Subcutaneous preadipocyte (primary cell): ENCODE measurements at places on chromosomes 16 and 17. TPM values are rescaled to one million over a fixed set of nuclear protein-coding genes. Genes with fewer than 3 reads are reported as not detected.

Gene KAT8
- total RNA-seq, result 29.5 and 30.5 TPM in 2 replicates

Gene FBXW10
- 0.20 TPM in 1 of 2 replicates, not detected in the other for total RNA-seq

Gene SMTNL2
- total RNA-seq, result not detected in 2 replicates

Gene DNAI2
- total RNA-seq, result not detected in 2 replicates

Gene FNDC8
- not detected in 2 replicates for total RNA-seq

Gene NHLRC4
- 0.37 and 0.59 TPM in 2 replicates for total RNA-seq

Gene KIF18B
- 5.9 and 13.5 TPM in 2 replicates for total RNA-seq

Gene SLC16A5
- total RNA-seq, result 6.8 and 8.1 TPM in 2 replicates

Gene WNT9B
- total RNA-seq, result not detected in 2 replicates

Gene MYH3
- total RNA-seq, result 0.37 and 0.39 TPM in 2 replicates

Gene CRISPLD2
- 6.5 and 54.4 TPM in 2 replicates for total RNA-seq

Gene FA2H
- not detected in 2 replicates for total RNA-seq

Gene NAE1
- total RNA-seq, result 79.4 and 81.3 TPM in 2 replicates
